ENCODE measurements at places on chromosomes 7 and 10.

- no peak for DNase-seq
These were observed 972 bp downstream of the PAOX start for GRCh38 chr10:133379801-133380666.

DNA sequence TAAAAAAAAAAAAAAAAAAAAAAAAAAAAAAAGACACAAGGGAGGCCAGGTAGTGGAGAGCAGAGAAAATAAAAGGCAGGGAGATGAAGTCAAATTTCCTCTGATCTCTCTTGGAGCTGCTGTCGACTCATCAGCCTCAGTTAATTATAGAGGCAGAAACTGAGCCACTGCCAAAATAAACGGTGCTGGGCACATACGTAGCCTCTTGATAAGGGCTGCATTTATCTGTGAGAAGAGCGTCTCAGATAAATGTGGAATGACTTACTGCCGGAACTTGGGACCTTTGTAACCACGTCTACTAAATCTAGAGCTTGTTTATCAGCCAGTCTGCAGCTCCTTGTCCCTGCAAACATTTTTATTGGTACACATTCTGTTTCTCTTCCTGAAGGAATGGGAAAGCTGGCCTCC is 162.3 kb downstream of the BAMBI start:
- no peak for DNase-seq

DNA sequence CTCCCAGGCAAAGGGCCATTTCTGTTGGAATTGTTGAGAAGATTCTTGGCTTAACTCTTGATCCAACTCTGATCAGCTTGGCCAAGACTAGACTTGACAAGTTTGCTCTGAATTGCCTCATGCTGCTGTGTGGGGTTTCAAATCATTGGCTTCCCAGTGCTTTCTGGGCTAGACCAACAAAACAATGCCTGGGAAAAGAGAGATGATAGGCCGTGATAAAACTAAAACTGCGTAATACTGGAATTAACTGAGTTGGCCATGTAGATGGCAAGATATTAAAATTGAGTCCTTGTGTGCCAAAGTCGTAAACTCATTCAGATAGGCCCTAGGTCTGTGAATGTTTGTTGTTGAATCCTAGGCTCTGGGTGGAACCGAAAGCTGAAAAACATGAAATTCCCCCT is 222.6 kb downstream of the MGMT start:
- DNase-seq: no peak

- DNase-seq: no peak
These were observed 116.9 kb upstream of the CHST15 start for GRCh38 chr10:124210263-124210662.

DNA sequence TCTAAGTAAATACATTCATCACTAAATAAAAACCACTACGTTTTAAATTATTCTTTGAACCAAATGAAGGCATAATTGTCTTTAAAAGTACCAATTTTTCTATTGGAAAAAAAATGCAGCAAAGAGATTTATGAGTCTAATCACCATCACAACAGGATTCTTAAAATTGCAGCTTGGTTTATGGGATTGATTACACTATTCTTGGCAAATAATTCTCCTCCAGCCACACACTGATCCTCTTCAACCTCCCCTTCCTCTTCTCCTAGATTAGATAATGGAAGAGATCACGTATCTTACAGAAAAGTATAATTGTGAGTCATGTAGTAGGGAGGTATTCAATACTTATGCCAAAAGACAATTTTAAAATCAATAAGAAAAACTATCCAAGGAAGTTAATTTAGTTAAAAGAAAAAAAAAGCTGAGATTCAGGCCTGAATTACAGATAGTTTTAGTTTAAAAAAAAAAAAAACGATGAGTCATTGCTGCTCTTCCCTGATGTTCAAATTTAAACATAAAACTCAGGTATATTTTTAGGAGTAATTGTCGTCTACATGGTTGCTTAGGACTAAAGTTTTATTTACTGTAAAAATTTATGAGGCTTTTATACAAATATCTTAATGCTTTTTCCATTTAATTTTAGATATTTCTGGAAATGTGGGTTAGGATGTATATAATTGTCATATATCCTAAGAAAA is 133.7 kb upstream of the CDK1 start:
- DNase-seq: no peak

DNA sequence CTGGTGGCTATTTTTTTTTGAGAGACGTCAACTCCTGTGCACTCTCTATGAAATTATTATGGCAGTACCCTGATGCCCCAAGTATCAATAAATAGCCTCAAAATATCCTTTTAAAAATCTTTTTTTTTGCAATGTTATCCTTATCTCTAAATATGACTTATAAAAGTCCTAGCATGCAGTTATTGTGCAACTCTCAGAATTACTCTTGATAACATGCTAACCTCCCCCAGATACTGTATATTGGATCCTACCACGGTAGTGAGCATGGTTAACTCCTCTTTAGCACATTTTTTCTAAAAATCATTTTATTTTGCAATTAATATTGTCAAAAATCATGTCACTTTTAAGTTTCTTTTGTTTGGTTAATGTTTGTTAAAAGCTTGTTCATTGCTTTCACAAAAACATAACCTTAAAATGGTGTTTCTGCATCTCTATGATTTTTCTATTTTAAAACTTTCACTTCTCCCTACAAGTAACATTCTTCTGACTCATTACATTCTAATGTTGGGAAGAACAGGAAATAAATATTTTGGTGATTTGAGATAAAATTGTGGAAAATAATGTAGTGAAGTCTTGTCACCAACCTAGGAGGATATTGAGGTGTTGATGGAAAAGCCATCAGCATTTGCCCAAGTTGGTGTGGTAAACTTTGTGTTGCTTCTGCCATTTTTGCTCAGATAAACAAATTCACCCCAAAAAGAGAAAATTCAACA is 42.1 kb upstream of the ADRA2A start:
- DNase-seq: no peak

- no peak for DNase-seq
These were observed 2.0 kb downstream of the OAT start for GRCh38 chr10:124416733-124417132.

- no peak for DNase-seq
These were observed 372.2 kb downstream of the DPP6 start for GRCh38 chr7:154424350-154424749.

DNA sequence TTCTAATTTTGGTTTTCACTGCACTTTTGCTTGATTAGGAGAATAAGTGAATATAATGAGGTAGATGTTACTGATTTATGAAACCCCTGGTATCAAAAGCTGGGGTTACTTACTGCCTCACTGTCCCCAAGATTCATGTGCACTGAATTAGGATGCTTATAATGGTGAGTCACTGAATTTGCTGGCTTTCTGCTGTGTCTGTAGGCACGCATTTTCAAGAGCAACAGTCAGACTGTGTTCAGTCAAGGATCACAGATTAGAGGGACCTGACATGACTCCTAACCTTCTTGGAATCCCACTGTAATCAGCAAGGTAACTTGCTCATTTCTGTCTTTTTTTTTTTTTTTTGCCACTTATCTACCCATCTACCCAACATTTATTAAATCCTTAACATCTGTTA is 59.7 kb downstream of the GPR85 start:
- no peak for DNase-seq

DNA sequence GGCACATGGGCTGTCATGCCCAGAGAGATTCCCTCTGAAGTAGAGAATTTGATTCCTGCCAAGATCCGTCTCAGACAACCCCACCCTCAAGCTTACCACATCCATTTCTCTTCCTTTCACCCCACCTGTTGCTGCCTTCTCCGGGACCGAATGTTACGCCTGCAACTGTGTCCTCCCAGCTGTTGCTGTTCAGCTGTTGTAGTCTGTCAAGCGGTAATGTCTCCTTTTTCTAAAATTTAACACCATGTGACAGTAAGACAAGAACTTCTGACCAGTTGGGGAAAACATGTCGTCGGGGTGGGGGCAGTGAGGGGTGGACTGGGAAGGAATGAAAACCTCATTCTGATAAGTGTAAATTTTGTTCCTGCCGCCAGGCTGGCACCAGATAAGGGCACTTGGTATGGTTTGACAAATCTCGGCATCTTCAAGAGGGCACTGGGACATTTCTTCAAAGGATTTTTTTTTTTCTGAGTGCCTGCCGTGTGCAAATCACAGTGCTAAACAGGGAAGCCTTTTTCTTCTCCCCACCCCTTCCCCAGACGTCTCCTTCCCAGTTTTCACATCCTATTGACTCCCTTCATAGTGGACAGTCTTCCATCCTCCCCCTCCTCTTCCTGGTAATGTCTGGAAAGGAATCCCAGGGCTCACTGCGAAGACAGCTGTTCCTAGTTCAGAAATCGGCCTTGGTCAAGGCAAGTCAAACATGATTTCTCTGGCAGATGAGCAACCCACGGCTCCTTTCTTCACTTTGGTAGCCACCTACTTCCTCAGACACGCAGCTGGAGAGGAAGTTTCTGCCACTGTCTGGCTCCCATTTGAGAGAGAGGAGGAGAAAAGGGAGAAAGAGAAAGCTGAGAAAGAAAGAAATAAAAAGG is 5.0 kb upstream of the CELF2 start:
- DNase-seq: no peak

- DNase-seq: peak; percentile 20
These were observed 17.6 kb downstream of the SLC35B4 start for GRCh38 chr7:134298902-134299683.

DNA sequence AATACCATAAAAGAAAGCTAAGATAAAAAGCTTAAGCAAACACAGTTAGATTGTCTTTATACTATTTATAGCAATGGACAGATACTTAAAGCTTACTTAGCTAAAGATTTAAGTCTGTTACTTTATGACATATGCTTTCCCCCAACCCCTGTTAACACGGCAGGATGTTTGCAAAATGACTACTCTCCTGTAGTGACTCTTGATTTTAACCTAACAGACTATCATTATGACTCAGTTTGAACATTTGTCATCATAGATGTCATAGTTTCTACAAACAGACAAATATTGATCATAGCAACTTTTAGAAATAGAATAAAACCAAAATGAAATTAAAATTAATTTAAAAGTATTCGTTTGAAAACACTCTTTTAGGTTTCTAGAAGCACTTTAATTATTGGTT is 7.8 kb upstream of the COMMD3 start:
- DNase-seq: no peak

DNA sequence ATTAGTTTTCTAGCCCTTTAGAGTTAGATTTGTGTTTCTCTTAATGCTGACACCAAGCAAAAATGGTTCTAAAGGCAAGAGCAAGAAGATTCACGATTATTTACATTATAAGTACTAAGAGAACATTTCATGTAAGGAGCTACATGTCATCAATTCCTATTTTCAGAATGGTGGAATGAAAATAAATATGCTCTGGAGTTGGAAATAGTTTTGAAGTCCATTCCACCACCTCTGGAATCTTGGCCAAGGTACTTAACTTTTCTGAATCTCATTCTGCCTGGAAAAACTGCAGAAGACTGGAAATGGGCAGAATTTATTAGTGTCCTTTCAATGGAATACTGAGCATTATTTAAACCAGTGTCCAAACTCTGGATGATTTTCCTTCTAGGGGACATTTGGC is 125.1 kb upstream of the RAB11FIP2 start:
- no peak for DNase-seq

DNA sequence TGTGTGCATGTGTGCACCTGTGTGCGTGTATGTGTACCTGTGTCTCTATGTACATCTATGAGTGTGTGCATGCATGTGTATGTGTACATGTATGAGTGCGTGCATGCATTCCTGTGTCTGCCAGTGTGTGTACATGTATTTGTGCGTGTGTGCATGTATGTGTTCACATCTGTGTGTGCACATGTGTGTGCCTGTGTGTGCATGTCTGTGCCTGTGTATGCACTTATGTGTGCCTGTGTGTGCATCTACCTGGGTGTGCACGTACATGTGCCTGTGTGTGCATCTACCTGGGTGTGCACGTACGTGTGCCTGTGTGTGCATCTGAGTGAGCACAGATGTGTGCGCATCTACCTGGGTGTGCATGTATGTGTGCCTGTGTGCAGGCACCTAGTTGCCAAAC is 102.2 kb upstream of the DIP2C start:
- DNase-seq: no peak

DNA sequence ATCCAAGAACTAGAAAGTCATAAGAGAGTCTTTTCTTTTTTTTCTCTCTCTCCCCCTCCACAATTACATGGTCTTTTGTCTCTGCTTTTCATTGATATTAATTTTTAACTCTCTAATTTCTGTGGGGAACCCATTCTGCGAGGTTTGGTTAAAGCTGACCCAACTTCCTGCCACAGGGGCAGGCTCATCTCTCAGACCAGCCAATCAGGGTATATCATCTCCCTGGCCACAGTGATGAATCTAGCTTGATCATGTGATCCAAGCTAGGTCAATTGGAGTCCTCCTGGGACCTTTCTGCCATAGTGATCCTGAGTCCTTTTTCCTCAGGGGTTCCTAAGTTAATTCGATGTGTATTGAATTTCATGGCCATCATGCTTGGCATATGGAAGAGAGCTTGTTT is 38.0 kb upstream of the TRUB1 start:
- DNase-seq: no peak

DNA sequence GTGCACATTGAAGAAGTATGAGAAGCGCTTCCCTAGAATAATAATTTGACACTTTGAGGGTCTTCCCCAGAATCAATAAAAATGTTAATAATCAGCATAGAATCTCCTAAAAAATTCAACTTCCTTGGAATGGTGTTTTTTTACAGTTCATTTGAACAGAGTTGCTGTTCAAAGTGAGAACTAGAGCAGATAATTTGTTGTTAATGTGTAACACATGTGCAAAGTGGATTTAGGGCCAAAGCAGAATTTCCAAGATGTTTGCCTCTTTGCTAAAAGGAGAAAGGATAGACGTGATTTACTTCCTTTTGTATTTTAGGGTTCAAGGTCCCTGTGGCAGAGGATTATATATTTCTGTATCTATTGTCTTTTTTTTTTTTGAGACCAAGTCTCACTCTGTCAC is 73.8 kb downstream of the ZNF277 start:
- DNase-seq: no peak

DNA sequence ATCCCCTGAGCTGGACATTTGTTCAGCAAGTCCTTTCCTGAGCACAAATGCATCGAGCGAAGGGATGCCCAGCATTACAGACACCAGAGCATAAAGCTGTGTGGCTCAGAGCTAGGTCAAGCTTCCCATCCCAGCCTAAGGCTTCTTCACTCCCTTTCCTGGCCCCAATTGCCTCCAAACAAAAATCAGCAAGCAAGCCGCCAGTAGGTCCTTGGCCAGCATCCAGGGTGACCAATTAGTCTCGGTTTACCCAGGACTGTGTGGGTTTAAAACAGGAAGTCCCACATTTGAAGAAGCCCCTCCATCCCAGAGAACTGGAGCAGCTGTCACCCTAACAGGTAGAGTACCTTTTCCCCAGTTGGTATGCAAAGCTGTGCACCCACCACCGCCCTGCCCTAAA is 51.2 kb downstream of the PRKAG2 start:
- no peak for DNase-seq

GRCh38 chr10:46035923-46036849 is 5.8 kb upstream of the NCOA4 start:
- DNase-seq: no peak

- DNase-seq: no peak
These were observed 63.3 kb upstream of the PRLHR start for GRCh38 chr10:118658762-118659161.

DNA sequence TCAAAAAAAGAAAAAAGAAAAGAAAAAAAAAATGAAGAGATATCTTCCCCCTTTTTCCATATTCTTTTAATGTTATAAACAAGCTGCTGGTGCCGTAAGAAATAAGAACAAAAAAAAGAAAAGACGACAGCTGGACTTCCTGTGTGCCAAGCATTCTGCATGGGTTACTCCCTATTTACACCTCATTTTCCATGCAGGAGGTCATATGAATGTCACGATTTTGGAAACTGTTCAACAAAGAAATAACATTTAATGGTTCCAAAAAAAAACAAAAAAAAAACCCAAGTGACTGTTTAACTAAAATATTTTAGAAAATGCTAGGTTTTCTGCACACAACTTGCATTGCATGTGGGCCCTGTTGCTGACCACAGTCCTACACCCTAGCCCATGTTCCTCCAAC is 159.3 kb downstream of the TNS3 start:
- peak; percentile 33 for DNase-seq

GRCh38 chr7:140639366-140640053 is 1.1 kb downstream of the DENND2A start:
- DNase-seq: no peak
